ENCODE measurements at places on chromosomes 5 and 9.

- no peak for DNase-seq
Observed at GRCh38 chr5:73895471-73895870, 269.5 kb downstream of the ARHGEF28 start.

DNA sequence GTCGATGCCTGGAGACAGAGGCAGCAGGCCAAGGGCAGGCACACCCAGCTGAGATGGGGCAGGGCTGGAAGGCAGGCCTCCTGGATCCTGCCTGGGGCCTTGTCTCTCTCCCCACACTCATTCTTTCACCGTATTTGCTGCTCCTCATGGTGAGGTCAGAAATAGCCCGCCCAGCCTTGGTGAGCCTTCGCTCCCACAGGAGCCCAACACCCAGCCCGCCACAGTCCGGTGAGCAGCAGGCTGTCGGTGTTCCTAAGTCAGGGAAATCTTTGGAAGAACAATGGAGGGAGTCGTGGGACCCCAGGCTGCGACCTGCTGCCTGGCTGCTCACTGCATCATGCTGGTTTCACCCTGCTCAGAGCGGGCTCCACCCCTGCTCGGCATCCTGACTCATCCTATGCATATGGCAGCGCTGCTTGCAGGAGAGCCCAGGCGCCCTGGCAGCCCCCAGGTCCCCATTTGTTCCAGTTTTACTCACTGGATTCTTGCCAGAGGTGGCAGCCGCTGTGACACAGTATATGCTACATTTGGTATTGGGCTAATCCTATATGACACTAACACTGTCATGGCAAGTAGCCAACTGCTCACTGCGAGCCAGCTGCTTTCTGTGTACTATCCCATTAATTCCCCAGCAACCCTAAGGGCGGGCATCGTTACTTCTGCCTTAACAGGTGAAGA lies 53.2 kb upstream of the NCS1 start:
- DNase-seq, result no peak

DNA sequence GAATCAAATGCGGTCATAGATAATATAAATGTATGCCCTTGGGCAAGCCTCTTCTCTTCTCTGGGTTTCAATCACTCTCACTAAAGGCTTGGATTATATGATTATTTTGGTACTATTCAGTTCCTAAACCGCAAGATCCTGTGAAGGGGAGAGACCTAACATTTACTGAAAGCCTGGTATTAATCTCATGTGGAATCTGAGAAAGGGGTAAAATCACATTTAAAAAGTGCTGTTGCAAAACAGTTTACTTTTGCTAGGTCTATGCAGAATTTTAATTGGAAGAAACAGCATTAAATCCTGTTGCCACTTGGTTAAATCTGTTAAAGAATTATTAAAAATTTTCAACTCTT lies 50.7 kb downstream of the SLC44A1 start:
- no peak for DNase-seq

DNA sequence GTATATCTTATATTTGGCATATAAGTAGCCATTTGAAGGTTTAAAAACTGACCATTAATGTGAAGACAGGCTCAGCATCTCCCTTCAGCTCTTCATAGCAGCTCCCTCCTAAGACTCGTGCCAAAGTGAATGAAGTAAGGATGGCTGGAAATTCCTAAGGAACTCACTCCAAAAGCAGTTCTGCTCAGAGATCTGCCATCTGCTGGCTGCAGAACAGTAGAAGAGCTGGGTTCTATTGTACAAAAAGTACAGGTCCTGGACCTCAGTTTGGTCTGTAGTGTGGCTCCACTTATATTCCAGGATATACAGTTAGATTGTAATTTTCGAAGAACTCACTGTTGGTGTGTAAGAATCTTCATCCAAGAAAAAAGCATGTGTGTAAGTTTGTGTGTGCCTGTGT lies 104.9 kb upstream of the RUSC2 start:
- DNase-seq, result peak; percentile 60

DNA sequence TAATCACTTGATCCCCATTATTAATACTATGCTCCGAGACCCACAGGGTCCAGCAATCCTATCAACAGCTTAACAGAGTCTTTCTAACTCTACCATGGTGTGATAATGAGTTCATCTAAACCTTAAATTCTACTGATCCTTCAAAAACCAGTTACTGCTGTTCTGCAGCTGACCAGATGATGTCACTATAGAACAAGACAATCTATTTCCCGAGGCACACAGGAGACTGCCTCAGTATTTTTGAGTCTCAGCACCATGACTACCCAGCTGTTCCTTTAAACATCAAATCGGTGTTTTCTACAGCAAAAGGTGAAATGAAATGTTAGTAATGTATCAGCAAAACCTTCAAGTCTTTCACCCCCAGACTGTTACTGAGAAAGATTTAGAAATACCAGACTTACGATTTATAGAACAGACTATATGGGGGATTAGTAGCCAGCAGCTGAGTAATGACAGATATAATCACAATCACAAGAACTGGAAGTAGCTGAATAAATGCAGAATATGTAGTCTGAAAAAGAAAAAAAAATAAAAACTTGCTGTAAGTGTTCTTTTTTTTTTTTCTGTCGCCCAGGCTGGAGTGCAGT lies 16.9 kb downstream of the DNAJC18 start:
- DNase-seq, result peak; percentile 49

- no peak for DNase-seq
Observed at GRCh38 chr9:137731947-137732813, 113.4 kb downstream of the EHMT1 start.

- no peak for DNase-seq
Observed at GRCh38 chr9:111501648-111502047, 17.5 kb upstream of the ECPAS start.

DNA sequence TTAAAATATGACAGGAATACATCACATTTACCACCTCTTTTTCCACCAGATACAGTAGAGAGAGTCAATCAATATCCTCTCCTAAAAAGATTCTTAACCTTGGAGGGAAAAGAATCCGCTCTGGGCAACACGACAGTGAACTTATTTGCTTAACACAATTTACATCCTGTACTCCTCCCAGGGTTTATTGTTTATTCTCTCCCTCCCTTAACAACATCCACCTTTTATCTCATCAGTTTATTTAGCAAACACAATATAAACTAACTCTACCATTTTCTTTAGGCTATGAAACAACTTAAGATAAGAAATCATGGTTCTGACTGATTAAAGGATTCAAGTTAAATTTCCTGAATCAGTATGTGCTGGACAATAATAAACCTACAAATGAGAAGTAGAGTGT lies 50.9 kb downstream of the CERT1 start:
- DNase-seq, result no peak

DNA sequence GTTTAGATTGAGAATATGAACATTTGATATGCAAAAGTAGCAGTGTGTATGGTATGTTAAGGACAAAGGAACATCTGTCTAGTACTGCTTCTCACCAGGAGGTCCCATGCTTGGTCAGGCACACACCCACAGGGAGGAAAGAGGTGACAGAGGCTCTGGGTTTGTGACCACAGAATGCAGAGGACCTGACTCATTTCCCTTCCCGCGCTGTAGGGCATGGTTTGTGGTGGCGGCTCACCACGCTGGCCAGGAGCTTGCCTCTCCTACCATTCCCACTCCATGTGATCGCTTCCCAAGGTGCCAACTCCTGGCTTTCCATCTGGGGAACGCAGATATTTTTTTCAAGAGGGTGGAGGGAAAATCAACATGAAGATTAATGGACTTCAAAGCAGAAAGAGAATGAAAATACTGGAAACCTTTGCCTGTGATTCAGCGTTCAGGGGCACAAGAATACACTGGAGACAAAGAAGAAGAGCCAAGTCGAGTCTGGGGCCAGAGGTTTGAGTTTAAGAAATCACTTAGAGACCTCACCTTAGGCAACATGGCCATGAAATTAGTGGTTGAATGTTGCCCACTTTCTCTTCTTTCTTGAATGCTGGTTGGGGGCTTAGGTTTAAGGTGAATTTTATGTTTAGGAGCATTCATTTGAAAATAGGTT lies 477.8 kb downstream of the CCDC171 start:
- DNase-seq, result no peak

DNA sequence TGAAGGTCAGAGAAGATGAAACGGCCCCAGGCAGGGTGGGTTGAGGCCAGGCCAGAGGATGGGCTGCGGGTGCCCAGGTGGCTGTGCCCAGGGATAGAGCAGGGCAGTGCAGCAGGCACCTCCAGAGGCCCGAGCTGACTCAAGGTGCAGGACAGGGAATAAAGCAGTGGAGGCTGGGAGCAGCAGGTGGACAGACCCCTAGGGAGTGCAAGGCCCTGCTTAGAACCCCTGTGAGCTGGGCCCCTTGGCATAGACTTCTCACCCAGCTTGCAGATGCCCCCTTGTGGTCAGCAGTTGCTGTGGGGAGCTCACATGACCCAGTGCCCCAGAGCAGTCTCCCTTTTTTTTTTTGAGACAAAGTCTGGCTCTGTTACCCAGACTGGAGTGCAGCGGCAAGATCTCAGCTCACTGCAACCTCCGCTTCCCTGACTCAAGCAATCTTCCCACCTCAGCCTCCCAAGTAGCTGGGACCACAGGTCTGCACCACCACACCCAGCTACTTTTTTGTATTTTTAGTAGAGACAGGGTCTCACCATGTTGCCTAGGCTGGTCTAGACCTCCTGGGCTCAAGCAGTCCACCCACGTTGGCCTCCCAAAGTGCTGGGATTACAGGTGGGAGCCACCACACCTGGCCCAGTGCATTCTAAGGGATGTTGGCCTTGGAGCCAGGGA lies 118.8 kb downstream of the WNK2 start:
- peak; percentile 19 for DNase-seq

- no peak for DNase-seq
Observed at GRCh38 chr9:1538301-1538700, 476.8 kb upstream of the SMARCA2 start.

- DNase-seq, result no peak
Observed at GRCh38 chr9:106575823-106576222, 287.1 kb upstream of the ZNF462 start.

GRCh38 chr5:64625678-64626077 lies 64.6 kb upstream of the SHISAL2B start:
- DNase-seq, result no peak

GRCh38 chr9:81782313-81782995 lies 93.1 kb upstream of the TLE1 start:
- no peak for DNase-seq

DNA sequence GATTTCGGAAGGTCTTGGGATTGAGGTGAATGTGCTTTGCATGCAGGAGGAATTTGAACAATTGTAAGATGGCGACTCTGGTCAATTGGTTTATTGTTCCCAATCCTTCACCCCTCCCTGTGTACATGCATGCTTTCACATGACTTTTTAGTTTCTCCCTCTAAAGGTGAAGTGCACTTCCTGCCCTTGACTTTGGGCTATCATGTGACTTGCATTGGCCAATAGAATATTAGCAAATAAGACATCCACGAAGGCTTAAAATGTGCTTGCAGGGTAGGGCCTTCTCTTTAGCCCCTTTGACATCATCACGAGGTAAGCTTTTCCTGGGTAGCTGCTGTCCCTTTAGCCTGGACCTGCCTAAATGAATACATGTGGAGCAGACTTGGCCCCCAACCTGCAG lies 8.1 kb upstream of the ZBTB43 start:
- DNase-seq, result no peak

- peak; percentile 88 for DNase-seq
Observed at GRCh38 chr9:107894572-107895261, 405.1 kb upstream of the KLF4 start.

GRCh38 chr5:11611011-11611410 lies 293.2 kb downstream of the CTNND2 start:
- no peak for DNase-seq

GRCh38 chr9:70936536-70936935 lies 184.9 kb downstream of the TRPM3 start:
- DNase-seq, result no peak

GRCh38 chr5:181212080-181212479 lies 7.1 kb upstream of the TRIM7 start:
- DNase-seq, result no peak

DNA sequence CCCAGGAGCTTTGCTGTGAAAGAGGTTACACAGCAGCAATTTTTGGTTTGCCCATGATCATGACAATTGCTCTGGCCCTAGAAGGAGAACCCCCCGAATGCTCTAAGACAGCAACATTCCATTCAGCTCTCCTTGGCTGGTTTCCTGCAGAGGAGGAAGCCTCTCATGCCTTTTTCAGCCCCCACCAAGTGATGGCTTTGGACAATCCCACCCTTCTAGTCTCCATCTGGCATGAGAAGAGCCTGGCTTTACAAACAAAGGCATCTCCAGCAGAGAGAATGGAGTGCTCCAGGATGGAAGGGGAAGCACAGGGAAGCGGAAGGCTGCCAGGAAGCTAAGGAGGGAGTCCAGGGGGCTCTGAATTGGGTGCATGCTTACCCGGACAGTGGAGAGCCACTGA lies 98.4 kb downstream of the CRB2 start:
- no peak for DNase-seq

- peak; percentile 4 for DNase-seq
Observed at GRCh38 chr9:119289740-119290433, 79.3 kb downstream of the BRINP1 start.

GRCh38 chr5:5340206-5340729 lies 82.2 kb upstream of the ICE1 start:
- DNase-seq, result peak; percentile 69

DNA sequence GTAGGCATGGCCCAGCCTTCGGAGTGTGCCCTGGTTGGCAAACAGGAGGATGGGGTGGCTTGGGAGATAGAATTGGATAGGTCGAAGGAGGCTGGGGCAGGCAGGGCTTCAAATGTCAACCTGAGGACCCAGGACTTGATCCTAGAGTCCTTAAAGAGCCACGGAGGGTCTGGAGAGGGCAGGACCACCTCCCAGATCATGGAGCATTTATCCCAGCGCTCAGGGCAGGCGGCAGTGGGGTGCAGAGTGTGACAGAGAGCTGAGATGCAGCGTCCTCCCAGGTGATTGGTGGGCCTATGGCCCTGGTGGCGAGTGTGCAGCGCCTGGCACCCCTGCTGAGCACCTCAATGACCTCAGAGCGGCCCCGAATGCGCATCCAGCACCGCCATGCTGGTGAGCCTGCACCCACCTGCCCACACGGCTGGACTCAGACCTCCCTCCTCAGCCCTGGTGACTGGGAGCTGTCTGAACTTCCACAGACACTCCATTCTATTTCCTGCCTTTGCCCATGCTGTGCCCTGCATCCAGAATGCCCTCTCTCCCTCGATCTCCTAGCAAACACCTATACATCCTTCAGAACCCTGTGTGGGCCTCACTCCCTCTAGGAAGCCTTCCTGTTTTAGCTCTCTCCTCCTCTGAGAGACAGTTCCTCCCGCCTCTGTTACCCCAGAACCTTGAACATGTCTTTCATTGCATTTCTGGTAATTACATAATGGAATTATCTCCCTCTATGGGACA lies 6.3 kb downstream of the ADGRD2 start:
- DNase-seq, result no peak

GRCh38 chr5:72434056-72434780 lies 73.0 kb downstream of the ZNF366 start:
- no peak for DNase-seq

- no peak for DNase-seq
Observed at GRCh38 chr5:128264564-128265360, 181.2 kb downstream of the SLC12A2 start.

- no peak for DNase-seq
Observed at GRCh38 chr5:62214701-62215100, 91.3 kb upstream of the KIF2A start.
